Activated CD8-positive, alpha-beta memory T cell treated with anti-CD3 and anti-CD28 coated beads, Interleukin-2, amount 50 U/mL, for 48 hours (primary cell): ENCODE measurements at places on chromosomes 3 and 15.

GRCh38 chr3:29693863-29694262 is 413.0 kb downstream of the RBMS3 start:
- DNase-seq, result no peak

DNA sequence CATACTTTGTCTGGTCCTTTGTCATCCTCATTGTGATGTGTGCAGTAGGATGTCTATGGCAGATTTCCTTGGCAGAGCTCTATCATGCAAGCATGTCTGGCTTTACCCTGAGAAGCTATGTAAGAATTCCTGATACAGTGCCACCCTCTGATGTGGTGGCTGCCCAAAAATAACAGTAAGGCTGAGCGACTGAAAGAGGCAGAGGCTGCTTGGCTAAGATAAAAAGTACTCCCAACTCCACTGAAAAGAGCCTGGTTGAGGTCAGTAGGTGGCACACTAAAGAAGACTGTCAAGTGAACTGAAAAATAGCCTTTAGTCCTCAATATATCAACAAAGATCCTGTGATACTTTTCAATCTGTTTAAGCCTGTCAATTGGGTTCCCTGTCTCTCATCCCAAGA is 31.7 kb downstream of the BTLA start:
- DNase-seq, result no peak

- no peak for DNase-seq
Observed at GRCh38 chr3:145981056-145981455, 179.9 kb downstream of the PLOD2 start.

- DNase-seq, result no peak
Observed at GRCh38 chr3:147572970-147573340, 163.8 kb downstream of the ZIC1 start.

- DNase-seq, result peak; percentile 82
Observed at GRCh38 chr15:50907601-50908208, 778 bp upstream of the AP4E1 start.

DNA sequence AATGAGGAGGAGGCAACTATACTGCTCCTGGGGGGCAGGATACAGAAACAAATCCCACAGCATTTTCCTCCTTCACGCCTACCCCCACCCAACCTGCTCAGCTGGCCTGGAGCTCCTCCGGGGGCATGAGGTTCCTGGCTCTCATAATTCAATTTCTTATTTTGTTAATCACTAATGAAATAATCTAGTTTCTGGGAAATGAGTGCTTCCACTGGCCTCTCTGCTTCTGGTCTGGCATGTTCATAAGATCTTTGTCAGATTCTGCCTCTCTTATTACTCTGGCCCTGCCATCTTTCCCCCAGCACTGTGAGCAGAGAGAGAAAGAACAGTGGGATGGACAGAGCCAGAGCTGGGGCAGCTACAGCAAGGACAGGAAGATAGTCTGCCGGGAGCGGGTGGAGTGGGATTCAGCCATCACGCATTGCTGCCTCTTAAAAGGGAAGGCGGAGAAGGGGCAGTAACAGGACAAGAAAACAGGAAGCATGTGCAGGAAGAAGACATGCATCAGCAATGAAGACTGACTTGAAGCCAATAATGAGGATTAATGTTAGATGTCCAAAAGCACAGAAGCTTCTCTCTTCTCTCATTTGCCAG is 13.6 kb downstream of the RPAP1 start:
- no peak for DNase-seq

DNA sequence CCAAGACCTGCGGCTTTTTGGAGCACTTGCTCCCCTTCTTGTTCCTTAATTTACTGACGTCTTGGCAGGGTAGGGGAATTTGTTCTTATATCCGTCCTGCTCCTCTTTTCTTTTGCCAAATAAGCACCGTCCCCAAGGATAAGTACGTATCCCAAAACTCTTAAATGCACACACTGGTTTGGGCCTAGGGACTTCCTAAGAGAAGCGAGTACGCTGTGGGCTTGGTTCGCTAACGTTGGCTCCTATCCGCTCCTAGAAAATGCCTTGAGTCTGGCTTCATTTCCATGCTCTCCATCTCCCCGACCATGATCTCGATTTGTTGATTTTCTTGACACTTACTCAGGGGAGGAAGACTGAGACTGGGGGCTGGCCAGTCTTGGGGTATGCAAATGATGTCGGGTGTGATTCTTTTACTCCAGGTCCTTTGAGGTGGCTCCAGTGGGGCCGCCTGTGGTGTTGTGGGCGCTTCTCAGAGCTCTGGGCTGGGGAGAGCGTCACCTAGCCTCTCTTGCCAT is 1.3 kb downstream of the MYRIP start:
- DNase-seq, result no peak

- DNase-seq, result no peak
Observed at GRCh38 chr3:67875338-67875737, 220.9 kb upstream of the SUCLG2 start.

GRCh38 chr3:128497305-128498126 is 4.5 kb upstream of the GATA2 start:
- peak; percentile 93 for DNase-seq

DNA sequence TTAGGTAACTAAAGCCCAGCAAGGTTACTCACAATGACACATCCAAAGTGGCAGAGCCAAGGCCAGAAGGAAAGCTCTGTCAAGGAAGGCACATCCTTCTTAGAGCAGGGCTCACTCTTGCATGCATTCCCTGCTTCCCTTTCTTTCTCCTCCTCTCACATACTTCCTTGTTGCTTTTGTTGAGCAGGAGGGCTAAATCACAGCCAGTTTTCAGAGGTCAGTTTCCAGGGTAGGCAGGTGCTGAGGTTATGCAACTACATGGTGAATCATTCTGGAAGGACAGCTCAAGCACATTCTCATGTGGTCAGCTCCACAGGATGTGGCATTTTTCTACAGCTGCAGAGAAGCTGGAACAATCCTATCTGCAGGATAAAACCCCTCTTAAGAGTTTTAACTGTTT is 275.6 kb downstream of the ZNF621 start:
- no peak for DNase-seq

DNA sequence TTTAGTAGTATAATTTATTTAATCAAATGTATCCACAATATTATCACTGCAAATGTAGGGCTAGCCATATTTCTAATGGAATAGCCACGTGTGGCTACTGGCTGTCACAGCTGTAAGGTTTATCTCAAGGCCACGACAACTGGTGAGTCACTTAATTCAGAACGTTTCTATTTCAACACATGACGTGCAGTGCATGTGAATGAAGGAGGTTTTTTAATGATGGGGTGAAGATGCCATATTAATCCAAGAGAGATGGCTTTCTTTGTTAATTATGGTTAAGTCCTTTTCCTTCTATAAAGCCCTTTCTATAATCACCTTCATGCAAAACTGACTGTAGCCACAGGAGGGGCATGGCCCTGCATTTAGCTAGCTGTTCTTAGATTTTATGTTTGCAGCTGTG is 212.0 kb downstream of the FEZF2 start:
- DNase-seq, result no peak

GRCh38 chr3:38353151-38353550 is 6.6 kb downstream of the XYLB start:
- no peak for DNase-seq

DNA sequence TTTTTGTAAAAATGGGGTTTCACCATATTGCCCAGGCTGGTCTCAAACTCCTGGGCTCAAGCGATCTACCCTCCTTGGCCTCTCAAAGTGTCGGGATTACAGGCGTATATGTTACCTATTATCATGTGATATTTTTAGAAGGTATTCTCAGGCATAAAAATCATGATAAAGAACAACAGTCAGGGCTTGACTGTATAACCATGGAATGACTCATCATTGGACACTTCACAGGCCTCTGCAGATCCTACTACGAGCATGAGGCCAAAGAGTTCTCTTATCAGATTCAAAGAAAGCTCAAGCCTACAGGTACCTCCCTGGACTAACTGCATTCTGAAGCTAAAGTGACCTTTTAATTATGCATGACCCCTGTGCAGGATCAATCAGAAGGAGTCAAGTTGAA is 91.7 kb upstream of the PRICKLE2 start:
- no peak for DNase-seq

DNA sequence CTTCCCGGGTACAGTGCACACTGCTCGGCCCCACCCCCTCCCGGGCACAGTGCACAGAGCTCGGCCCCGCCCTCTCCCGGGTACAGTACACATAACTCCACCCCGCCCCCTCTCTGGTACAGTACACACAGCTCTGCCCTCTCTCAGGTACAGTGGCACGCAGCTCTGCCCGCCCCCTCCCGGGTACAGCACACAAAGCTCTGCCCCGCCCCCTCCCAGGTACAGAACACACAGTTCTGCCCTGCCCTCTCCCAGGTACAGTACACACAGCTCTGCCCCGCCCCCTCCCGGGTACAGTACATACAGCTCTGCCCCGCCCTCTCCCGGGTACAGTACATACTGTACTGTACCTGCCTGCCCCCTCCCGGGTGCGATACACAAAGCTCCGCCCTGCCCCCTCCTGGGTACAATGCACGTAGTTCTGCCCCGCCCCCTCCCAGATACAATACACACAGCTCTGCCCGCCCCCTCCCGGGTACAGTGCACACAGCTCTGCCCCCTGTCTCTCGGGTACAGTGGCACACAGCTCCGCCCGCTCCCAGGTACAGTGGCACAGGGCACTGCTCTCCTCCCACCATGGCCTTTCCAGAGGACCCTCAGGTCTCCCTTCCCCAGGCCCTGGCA is 16.4 kb upstream of the PRR20G start:
- no peak for DNase-seq

- no peak for DNase-seq
Observed at GRCh38 chr15:60222404-60222803, 175.4 kb downstream of the ANXA2 start.

- no peak for DNase-seq
Observed at GRCh38 chr15:81480645-81481053, 106.6 kb upstream of the TMC3 start.

DNA sequence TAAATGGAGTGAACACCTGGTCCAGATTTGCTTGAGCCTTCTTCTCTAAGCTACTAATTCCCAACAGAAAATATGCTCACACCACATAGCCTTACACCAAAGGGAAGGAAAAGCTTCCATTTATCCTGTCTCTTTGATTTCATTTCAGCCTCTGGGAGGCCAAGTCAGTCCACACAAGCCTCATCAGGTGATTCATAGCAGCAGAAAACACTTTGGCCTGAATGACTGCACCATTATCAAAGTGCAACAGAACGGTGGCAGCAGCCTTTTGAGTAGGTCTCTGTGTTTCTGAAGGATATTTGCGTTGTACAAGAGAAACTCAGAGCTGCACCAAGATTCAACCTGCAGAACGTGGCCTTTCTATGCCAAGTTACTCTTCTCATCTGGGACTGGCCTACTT is 46.6 kb upstream of the SNRK start:
- DNase-seq, result no peak

GRCh38 chr15:82808634-82809041 is 790 bp upstream of the WHAMM start:
- no peak for DNase-seq

- DNase-seq, result peak; percentile 89
Observed at GRCh38 chr15:70492240-70493177, 270.8 kb downstream of the UACA start.

- no peak for DNase-seq
Observed at GRCh38 chr3:29281344-29282241, 722 bp downstream of the RBMS3 start.

GRCh38 chr3:38003371-38003816 is 12.8 kb downstream of the VILL start:
- DNase-seq, result peak; percentile 84

- DNase-seq, result no peak
Observed at GRCh38 chr3:192207239-192207638, 520.1 kb downstream of the FGF12 start.

DNA sequence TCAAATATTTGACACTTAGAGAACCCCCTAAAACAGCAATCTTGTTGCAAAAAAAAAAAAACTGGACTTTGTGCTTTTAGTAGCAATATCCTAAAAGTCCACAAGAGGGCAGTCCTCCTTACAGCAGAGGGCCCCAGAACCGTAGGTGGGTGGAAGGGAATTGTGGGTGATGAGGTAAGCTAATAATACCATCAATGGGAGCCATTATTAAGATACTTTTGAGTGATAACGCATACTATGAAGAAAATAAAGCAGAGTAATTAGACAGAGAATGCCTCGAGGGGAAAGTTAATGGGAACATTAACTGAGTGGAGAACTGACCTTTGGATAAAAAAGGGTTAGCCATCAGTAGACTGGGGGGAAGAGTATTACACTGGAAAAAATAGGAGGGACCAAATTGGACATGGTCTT is 229.9 kb downstream of the THRB start:
- no peak for DNase-seq

DNA sequence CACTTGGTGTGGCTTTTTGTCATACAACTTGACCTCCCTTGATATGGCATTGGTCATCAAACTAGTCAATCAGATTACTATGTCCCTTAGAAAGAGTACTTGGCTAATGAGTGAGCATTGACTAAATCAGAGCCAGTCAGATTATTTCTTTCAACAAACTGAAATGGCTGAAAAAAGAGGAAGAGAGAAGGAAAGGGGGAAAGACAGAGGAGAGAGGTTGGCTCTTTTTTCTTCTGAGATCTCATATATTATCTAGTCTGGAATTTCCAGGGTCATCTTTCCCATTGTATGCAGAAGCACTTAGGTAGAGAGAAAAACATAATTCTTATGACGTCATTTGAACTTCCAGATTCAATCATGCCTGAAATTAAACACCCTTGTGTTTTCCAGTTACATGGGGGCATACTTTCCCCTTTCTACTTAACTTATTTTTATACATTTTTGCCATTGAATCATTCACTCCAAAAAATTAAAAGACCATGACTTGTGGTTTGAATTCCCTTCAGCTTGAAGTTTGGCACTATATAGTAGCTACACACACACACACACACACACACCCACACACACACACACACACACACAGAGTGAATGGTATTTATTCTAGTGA is 387.8 kb downstream of the LSAMP start:
- DNase-seq, result no peak

GRCh38 chr15:89112341-89112971 is 24.2 kb downstream of the ABHD2 start:
- DNase-seq, result no peak

DNA sequence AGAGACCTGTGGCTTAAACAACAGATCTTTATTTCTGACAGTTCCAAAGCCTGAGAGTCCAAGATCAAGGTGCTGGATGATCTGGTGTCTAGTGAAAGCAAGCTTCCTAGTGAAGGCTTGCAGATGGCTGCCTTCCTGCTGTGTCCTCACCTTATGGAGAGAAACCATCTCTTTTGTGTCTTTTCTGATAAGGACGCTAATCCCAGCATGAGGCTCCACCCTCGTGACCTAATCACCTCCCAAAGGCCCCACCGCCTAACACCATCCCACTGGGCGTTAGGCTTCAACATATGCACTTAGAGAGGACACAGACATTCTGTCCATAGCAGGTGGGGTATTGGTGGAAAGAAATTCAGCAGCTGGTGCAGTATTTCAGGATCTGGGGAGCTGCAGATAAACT is 19.8 kb upstream of the LYSMD4 start:
- no peak for DNase-seq
